ENCODE measurements at places on chromosomes 4 and X. TPM values are rescaled to one million over a fixed set of nuclear protein-coding genes. Genes with fewer than 3 reads are reported as not detected.

DNA sequence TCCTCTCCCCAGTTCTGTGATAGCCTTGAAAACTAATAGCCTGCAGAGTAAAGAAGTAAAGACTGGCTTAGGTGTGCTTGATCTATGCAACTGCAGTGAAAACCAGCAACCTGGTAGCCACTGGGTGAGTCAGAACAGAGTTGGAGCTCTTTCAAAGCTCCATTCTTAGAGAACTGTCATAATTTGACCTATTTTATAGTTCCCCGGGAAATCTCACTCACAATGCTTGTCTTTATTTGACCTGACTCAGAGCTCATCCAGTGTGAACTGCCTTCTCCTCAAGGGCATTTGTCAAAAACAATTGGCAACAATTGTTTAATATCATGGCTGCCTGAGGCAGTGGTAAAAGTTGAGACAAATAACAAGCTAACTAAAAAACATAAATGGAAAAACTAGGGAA, 213.0 kb upstream of the NHS start:
- DNase-seq: no peak

The GABRG1 gene
- total RNA-seq: not detected

GRCh38 chr4:59200992-59201391, 1999.1 kb upstream of the ADGRL3 start:
- DNase-seq: no peak

The YY2 gene
- total RNA-seq: 1.7 TPM

The PRKG2 gene
- 0.03 TPM for total RNA-seq

The HAND2 gene
- total RNA-seq: not detected

- DNase-seq: peak; percentile 87
Observed at GRCh38 chr4:13349096-13349495, 135.0 kb downstream of the RAB28 start.

DNA sequence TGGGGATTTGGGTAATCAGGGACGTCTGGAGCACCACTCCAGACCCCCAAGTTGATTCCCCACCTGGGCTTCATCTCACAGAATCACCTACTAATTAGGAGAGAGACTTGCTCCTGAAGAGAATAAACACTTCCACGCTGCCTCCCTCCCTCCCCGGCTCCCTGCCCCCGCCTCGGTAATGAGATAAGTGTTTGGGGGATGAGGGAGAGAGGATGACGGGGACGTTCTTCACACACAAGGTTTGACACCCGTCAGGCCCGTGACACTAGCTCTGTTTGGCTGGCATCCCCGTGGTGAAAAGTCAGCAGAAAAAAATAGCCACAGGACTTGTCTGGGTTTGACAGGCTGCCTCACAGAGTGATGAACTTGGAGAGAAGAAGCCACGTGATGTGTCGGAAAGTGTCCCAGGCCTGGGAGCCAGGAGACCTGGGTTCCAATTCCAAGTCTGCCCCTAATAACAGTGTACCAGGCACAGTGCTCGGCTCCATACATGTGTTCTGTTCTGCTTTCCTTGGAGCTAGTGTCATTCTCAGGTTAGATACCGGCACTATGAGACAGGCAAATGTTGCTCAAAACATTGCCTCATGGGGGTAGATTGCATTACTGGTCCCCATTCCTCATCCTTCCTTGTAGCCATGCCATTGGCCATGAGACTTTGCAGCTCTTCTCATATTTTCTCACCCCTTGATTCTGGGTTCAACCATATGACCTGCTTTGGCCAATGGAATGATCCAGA, 578.0 kb downstream of the BCOR start:
- no peak for DNase-seq

GRCh38 chrX:16981980-16982379, 35.5 kb downstream of the REPS2 start:
- no peak for DNase-seq

Data from SJSA1 (cell line).